ENCODE measurements at places on chromosomes 5 and 9.

GRCh38 chr5:134022333-134022732, 17.6 kb upstream of the VDAC1 start:
- DNase-seq, result no peak

DNA sequence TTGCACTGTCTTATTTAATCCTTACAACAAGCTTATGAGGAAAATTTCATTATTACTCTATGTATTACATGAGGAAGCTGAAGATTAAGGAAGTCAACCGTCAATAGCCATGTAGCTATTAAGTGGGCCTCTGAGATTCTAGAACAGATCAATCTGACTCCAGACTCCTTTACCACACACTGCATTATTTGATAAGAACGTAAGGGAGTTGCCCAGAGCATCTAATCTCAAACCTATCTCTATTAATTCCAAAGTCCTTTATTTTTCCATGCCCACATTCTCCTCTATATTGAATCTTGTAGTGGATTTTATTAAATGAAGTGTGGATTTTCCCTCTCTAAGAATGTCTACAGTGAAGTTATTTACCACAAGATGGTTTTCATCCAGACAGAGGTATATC, 118.2 kb upstream of the MTAP start:
- no peak for DNase-seq

GRCh38 chr9:82882748-82883147, 180.2 kb downstream of the RASEF start:
- DNase-seq, result no peak

DNA sequence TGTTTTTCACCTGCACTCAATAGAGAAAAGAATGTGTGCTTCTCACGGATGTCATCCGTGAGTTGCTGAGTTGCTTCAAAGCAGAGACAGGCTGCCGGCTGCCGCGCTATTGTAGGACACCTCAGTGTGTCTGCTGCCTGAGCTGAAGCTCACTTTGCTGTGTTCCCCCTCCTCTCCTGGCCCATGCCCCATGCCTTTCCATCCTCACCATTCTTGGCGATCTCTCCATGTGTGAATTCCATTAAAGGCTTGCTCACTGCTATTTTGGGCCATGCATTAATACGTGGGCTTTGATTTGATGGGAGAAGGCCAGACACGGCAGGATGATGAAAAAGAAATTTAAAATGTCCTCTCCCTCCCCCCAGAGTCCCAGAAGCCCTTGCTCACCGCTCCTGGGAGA, 14.5 kb downstream of the ADAM19 start:
- DNase-seq, result no peak

DNA sequence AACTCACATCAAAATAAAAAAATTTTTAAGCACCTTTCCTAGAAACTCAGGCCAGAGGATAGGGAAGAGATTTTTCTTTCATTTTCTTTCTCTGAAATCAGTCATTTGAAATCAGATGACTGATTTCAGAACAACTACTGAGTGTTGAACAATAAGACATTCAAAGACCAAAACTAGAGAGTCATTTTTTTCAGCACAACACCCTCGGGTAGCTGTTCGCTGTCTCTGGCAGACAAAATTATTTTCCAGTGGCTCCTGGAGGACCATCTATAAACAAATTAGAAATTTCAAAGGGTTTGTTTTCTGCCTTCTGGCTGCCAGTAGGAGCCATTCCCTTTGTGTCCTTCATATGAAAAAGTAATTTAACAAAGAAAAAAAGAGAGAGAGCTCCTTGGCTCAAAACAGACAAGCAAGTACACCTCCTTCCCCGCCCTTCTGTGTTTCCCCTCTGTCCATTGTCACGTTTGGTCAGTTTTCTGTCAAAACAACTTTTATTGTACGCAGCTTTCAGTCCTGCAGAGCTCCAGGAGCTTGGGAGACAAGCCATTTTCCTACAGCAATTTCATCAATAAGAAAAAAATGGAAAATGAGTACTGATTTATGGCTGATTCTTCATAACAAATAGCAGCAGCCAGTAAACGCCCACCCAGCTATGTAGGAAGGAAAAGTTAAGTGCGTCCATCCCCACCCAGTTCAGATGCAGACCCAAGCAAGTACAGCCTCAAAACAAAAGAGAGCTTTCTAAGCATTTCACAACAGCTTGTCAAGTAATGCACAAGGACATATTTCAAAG, 405.2 kb downstream of the ZNF608 start:
- DNase-seq, result no peak
